ENCODE measurements at places on chromosomes 12 and 14. TPM values are rescaled to one million over a fixed set of nuclear protein-coding genes. Genes with fewer than 3 reads are reported as not detected.
A peak's percentile ranks its signal among the peaks of the same experiment; 100 is the strongest.

DNA sequence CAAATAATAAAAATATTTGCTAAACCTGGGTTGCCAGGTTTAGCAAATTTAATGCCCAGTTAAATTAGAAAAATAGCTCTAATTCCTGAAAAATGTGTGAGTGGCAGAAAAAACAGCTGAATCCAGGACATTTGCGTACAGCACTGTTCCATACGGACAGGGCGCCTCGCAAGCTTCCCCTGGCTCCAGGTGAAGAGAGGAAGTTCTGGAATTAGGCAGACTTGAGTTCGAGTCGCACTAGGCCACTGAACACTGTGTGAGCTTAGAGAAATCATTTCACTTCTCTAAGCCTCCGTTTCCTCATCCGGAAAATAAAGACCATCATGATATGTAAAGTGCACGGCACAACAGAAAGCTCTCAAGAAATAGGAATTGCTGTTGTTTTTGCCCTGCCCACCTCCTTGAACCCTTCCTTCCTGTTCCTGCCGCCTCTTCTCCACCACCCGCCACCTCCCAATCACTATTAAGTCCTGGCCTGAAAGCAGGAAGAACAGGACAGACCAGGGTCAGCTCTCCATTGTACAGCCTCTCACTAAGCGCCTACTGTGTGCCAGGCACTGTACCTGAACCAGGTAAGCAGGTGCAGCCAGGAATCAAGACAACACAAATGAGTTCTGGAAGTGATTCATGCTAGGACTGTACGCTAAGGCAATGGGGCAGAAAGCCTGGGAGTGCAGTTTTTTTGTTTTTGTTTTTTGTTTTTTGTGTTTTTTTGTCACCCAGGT, 763 bp upstream of the PHETA1 start:
- DNase-seq, result no peak

- DNase-seq, result no peak
Measured at GRCh38 chr14:90696720-90697119, 119.5 kb downstream of the TTC7B start.

- no peak for DNase-seq
Measured at GRCh38 chr12:78210894-78211302, 380.2 kb downstream of the NAV3 start.

DNA sequence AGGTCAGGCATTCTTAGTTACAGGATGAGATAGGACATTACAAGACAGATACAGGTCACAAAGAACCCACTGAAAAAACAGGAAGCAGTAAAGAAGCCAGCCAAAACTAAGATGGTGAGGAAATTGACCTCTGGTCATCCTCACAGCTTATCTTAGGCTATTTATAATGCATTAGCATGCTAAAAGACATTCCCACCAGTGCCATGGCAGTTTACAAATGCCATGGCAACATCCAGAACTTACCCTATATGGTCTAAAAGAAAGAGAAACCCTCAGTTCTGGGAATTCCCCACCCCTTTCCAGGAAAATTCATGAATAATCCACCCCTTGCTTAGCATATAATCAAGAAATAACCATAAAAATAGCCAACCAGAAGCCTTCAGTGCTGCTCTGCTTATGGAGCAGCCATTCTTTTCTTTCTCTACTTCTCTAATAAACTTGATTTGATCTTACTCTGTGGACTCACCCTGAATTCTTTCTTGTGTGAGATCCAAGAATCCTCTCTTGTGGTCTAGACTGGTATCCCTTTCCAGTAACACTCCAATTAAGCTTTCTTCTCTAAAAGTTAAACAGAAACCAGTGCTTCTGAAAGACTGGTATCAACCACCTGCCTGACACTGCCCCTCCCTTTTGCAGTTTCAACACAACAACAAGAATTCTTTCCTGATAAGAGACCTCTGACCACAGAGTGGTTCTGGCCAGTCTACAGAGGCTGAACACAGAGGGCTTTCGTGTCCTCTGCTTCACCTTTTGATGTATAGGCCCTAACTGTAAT, 86.9 kb downstream of the BCAT1 start:
- DNase-seq, result no peak

DNA sequence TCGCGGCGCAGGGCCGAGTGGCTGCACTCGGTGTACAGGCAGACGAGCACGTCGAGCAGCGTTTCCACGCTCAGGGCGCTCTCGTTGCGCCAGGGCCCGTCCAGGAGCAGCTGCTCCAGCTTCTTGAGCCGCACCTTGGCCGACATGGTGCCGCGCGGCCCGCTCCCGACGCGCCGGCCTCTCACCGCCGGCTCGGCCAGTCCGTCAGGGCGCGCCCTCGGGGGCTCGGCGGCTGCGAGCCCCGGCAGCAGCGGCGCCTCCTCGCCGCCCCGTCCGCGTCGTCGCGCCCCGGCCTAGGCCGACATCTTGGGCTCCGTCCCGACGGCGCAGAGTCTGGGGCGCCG, 349 bp downstream of the CDC42BPB start:
- peak; percentile 70 for DNase-seq

- DNase-seq, result peak; percentile 67
Measured at GRCh38 chr12:6154730-6155459, 30.4 kb upstream of the VWF start.

Gene RAD9B
- total RNA-seq, result not detected

Gene MAP3K9
- total RNA-seq, result 0.96 TPM

- DNase-seq, result no peak
Measured at GRCh38 chr14:100591453-100592371, 4.5 kb upstream of the BEGAIN start.

- no peak for DNase-seq
Measured at GRCh38 chr12:107325075-107325608, 231.8 kb upstream of the CRY1 start.

GRCh38 chr14:28406196-28406595, 360.4 kb upstream of the FOXG1 start:
- DNase-seq, result no peak

GRCh38 chr14:21108791-21109190, 7.9 kb downstream of the TMEM253 start:
- no peak for DNase-seq

Gene VRTN
- not detected for total RNA-seq

Gene PLBD2
- 55.1 TPM for total RNA-seq

DNA sequence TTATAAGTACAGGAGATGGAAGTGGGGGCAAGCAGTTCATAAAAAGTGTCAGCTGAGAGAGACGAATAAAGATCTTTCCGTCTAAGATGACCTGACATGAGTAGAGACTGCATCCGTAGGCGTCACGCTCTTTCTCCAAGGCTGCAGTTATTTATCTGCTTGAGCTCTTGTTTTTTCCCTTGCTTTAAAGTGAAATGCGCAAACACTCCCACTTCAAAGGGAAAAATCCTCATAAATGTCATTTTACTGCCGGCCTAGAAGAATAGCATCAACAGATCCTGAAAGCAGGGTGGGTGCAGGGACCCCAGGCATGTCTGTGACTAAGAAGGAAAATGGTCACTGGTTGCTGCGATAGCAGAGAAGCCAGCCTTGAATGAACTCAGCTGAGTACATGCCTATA, 647.4 kb downstream of the MED13L start:
- no peak for DNase-seq

Gene TAS2R30
- 3.6 TPM for total RNA-seq

Gene ADCY4
- total RNA-seq, result 143 TPM

Gene TRPV4
- total RNA-seq, result not detected

DNA sequence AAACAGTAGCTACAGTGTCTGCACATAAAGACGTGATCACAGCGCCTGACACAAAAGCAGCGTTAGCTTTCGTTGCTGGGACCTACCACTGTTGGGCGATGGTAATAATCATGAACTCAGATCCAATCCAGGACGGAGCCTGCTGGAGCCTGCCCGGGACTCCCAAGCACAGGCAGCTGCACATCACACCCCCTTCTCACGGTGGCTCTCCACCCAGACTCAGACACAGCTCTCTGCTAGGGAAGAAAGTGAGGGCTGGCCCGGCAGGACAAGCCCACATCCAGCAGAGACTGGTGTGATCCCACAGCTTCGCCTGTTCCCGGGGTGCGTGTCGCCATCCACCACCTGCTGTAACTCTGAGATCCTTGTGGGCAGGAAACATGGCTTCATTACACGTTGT, 49.9 kb upstream of the FOXN3 start:
- no peak for DNase-seq

Gene ZNF10
- total RNA-seq, result 3.8 TPM

Gene GDF3
- total RNA-seq, result not detected
